ENCODE measurements at places on chromosomes 7 and 10.

- no peak for DNase-seq
These were observed 135.2 kb upstream of the PODXL start for GRCh38 chr7:131691454-131692130.

- no peak for DNase-seq
These were observed 21.6 kb downstream of the OGDHL start for GRCh38 chr10:49740346-49741107.

DNA sequence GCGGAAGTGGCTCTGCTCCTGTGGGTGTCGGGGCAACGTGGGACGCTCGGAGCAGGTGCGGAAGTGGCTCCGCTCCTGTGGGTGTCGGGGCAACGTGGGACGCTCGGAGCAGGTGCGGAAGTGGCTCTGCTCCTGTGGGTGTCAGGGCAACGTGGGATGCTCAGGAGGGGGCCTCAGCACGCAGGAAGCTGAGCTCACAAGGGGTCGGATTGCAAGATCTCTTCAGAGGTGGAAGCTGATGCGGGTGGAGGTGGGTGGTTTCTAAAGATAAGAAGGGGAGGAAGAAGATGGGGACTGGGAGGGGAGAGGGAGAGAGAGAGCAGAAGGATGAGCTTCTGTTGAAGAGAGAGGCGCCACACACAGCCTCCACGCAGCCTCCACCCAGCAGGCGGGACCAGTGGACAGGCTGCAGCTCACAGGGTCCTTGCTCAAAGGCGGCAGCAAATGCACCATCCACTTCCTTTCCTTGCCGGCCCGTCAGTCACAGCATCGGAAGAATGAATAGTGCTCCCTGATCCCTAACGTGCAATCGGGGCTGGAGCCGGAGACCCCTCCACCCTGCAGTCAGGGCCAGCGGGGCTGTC, 78.7 kb downstream of the PTPRN2 start:
- no peak for DNase-seq

- DNase-seq, result no peak
These were observed 82.0 kb downstream of the ARL4A start for GRCh38 chr7:12769444-12769843.

GRCh38 chr7:2512713-2513112, 6.9 kb upstream of the LFNG start:
- no peak for DNase-seq

GRCh38 chr7:6477318-6477660, 29.5 kb upstream of the DAGLB start:
- DNase-seq, result no peak

DNA sequence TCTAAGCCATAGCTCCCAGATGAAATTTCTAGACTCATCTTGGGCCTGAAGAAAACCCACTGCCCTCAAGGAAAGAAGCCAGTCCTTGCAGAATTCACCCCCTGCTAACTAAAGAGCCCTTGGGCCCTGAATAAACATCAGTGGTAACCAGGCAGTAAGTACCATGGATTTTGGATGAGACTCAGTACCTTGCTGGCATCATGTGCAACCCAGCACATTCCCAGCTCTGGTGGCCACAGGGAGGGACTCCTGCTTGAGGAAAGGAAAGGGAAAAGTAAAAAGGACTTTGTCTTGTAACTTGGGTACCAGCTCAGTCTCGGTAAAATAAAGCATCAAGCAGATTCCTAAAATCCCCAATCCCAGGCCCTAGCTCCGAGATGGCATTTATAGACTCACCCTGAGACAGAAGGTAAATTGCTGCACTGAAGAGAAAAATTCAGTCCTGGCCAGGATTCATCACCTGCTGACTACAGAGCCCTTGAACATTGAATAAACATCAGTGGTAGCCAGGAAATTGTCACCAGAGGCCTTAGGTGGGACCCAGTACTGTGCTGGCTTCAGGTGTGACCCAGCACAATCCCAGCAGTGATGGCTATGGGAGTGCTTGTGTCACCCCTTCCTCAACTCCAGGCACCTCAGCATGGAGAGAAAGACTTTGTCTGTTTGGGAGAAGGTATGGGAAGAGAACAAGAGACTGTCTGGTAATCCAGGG, 31.2 kb upstream of the SFTPD start:
- no peak for DNase-seq

DNA sequence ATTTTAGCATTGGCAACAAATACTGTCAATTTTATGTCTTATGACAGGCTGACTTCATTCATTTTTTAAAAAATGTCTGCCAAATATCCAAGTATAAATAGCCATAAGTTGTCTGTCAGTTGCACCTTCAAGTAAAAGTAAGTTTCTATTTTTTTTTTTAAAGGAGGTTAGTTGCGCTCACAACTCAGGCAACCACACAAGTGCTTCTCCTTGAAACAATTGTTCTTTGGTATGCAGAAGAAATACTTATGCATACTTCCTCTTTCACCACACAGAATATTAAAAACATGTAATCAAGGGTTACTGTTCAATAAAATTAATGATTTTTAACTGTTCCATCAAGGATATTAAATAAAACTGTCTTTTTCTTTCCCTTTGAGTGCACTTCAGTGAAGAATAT, 97.9 kb downstream of the RTKN2 start:
- no peak for DNase-seq

DNA sequence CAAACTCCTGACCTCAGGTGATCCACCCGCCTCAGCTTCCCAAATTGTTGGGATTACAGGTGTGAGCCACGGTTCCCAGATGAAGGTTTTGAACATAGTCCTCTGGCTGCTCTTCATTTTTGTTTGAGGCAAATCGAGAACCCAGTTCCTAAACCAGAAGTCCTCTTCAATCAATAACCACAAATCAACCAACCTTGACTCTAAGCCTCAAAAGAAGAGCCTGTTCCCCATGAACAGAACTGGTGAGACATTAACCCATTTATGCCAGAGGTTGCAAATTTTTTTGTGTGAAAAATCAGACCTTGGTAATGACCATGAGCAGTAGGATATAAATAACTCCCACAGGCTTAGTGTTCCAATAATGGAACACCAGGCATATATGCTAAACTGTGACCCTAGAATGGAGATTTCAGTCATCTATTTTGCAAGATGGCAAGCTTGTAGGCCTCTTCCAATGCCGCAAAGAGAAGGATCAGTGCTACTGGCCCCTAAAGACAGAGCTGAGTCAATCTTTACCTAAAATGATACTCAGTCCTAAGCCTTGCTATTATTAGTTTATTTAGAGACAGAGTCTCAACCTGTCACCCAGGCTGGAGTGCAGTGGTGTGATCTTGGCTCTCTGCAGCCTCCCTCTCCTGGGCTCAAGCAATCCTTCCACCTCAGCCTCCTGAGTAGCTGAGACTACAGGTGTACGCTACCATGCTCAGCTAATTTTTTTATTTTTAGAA, 15.9 kb downstream of the KPNA7 start:
- no peak for DNase-seq

GRCh38 chr10:95861386-95861785, 46.4 kb upstream of the CC2D2B start:
- no peak for DNase-seq

DNA sequence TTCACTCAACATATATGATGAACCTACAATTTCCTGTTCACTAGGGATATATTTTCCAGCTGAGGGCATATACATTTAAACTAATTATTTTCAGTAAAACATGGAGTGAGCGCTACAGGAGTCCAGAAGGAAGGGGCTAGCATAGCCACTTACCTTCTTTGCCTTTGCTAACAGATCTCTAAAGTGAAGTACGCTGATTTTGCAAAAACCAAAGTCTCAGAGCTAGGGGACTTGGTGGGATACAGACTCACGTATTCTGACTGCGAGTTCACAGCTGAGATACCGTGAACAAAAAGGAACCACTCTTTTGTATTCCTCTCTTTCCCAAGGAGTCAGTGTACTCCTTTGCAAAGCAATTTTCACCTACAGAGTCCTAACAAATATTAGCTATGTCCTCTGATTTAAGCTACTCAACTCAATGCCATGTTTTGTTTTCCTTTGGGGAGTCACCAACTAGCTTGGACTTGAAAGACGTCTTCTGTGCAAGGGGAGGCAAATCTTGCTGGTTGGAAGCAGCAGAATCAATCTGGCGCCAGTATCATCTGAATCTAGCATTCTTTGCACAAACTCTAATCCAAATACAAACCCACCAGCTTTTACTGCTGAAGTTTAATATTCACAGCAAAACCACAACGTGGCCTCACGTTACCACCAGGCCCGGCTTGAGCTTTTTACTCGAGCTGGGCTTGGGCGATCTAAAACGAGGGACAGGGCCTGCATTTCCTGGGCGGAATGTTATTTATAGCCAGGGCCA, 657 bp downstream of the CDNF start:
- DNase-seq, result no peak

DNA sequence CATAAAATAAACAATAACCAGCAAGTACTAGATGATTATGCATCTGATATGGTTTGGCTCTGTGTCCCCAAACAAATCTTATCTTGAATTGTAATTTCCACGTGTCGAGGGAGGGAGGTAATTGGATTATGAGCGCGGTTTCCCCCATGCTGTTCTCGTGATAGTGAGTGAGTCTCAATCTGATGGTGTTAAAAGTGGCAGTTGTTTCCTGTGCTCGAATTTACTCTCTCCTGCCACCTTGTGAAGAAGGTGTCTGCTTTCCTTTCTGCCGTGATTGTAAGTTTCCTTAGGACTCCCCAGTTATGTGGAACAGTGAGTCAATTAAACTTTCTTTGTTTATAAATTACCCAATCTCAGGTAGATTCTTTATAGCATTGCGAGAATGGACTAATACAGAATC, 15.1 kb downstream of the CNTNAP2 start:
- DNase-seq, result no peak

DNA sequence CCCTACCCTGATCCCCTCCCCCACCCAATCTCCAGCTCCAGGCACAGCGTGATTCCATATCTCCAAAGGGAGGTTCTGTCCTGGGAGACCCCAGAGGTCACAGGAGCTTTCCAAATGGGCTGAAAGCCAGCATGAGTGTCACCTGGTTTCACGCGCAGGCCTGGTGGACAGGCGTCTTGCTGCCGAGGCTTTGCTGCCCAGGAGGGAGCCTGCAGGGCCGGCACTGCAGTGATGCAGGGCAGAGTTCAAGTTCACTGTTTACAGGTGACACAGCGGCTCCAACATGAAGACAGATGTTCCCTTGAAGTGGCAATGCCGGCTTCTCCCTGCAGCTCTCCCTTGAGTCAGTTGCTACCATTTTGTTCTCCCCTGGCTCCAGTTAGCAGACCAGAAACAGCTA, 104.3 kb downstream of the TCERG1L start:
- no peak for DNase-seq

- DNase-seq, result peak; percentile 32
These were observed 63.9 kb upstream of the AHR start for GRCh38 chr7:17234398-17235031.

DNA sequence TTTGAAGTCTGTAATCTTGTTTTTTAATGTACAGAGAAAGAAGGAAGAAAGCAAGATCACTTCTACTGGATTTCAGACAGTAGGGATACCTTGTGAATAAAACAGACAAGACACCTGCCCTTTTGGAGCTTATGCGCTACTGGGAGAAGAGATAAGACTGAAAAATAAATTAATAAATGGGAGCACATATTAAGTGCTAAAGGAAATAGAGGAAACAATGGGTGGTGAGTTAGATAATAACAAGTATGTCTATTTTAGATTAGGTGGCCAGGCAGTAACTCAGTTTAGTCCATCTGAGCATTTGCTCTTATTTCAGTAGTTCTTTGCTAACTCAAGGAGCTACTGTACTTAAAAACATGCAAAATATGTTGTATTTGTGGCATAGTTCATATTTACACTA, 15.9 kb downstream of the MIOS start:
- DNase-seq, result no peak

DNA sequence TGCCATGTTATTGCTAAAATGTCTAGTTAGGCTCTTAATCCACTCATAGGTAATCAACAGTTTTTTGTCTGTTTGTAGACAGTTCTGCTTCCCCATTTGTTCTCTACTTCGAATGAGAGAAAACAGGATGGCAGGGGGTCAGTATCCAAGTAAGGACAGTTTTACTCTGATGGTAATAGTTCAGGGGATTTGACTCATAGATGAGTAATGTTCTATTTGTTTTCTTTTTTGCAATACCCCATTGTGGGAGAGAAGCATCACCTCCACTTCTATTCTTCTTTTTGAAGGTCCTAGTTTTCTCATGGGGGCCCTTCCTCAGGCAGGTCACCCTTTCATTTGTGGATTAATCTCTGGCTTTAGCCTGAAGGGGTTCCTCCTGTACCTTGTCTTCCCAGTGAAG, 13.9 kb downstream of the PCLO start:
- no peak for DNase-seq

- DNase-seq, result no peak
These were observed 115.2 kb upstream of the RAB18 start for GRCh38 chr10:27388761-27389399.
